ENCODE measurements at places on chromosomes 2 and 18.

DNA sequence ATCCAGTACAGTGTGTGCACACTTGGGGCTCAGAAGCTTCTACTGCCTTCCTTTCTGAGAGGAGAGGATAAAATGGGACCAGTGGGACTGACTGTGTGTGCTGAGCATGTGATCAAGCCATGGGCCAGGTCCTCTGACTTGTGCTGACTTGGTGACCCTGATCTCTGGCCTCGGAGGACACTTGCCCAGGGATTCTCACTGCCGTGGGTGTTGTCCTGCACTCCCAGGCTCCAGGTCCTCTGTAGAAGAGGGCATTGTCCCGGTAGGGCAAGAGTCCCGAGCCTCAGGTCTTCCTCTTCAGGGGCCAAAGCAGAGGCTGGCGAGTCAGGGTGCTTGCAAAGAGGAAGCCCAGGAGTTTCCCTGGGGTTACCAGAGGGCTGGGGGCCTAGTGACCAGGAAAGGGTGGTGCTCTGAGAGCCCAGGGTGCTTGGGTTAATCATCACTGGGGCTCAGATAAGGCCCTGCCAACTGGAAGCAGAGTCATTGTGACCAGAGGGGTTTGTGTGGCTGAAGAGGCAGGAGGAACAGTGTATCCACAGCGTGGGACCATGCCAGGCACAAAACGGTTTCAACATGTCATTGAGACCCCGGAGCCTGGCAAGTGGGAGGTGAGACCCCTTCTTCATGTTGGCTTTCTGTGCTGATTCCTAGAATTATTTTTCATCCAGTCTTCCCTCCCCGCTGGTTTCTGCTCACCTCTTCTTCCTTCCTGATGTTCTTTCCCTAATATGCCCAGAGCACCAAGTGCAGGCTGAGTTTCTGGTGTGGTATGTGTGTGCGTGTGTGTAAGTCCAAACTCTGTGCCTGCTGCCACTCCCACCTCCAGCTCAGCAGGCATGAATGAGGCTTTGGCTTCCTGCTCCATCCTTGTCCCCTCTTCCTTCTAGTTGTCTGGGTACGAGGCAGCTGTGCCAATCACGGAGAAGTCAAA lies at the start of gene GCKR:
Gene GCKR (plus strand): TSS at position 483 of the 931 bp plus-strand sequence. CDS start 66 bp downstream, at position 549.
- DNase-seq, result no peak

GRCh38 chr2:36235882-36236281 lies 119.7 kb upstream of the CRIM1 start:
- no peak for DNase-seq

DNA sequence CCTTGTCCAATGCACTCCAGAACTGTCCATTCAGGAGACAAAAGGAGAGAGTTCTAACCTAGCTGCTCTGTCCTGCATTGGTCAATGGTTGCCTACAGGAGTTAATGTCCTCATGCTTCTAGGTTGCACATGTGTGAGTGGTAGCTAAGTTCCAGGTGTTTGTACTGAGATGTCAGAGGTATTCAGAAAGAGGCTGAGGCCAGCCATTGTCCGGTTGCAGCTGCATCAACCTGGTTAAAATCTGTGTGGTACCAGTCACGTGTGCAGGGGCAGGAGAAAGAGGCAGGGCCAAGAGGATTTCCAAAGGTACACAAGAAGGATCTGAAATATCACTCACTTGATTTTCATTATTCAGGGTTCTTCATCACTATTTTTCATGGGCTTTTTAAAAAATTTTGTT lies 70.8 kb downstream of the DTNA start:
- DNase-seq, result no peak

DNA sequence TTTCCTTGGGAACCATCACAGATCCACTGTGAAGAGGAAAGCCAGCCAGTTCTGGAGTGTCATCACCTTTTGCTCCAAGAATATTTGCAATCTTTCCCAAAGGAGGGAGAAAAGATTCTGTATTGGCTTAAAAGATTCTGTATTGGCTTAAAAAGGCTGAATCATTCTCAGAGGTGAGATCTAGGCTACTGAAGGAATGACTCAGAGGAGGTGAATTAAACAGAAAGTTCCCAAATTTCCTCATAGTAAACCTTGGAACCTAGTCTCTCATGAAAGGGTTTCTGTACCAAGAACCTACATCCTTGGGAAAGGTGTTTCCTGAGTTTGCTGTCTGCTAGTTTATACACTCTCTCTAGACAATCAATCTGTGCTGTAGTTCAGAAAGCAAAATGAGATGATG lies 34.1 kb upstream of the GRB14 start:
- DNase-seq, result no peak

DNA sequence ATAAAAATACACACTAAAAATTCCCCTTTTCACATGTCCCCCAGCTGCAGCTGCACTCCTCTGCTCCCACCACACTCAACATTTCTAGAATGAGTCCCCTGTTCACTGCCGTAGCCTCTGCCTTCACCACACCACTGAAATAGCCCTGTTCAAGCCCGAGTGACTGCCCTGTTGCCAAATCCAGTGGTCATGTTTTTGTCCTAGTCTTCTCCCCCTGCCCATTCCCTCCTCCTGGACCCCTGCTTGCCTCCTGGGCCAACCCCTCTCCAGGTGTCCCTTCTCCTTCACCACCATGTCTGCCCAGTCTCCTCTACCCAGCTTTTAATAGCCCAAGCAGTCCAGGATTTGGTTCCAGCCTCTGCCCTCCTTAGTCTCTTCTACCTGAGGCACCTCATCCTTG lies 97.1 kb upstream of the LGALSL start:
- no peak for DNase-seq

GRCh38 chr2:201116115-201116958 lies at the start of gene CFLAR:
Gene CFLAR, plus strand, starts transcription at chr2:201116164. Its CDS starts 13,702 bp downstream, at chr2:201129866.
- peak; percentile 82 for DNase-seq

- no peak for DNase-seq
Observed at GRCh38 chr2:217834057-217834620, 168.7 kb downstream of the TNS1 start.

DNA sequence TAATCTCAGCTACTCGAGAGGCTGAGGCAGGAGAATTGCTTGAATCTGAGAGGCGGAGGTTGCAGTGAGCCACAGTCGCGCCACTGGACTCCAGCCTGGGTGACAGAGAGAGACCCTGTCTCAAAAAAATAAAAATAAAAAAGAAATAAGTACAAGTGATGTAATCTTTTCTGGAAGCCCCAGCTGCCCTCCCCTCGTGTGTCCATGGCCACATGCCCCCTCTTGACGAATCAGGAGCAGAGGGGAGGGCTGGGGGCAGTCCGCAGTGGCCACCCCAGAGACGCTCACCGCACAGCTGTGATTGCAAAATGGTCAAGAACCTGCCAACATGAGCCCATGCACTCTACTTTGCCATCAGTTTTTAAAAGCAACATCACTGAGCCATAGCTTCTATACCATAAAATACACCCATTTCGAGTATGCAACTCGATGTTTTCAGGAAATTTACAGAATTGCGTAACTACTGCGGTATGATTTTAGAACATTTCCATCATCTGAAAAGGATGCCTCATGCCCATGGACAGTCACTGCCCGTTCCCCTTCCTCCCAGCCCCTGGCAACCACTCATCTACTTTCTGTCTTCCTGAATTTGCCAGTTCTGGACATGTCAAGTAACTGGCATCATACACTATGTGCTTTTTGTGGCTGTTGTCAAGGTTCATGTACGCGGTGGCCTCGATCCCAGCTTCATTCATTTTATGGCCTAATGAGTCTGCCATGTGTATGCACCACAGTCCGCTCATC lies 88.1 kb downstream of the NDUFA10 start:
- no peak for DNase-seq

- no peak for DNase-seq
Observed at GRCh38 chr18:49142216-49142615, 191.5 kb upstream of the SMAD7 start.

- no peak for DNase-seq
Observed at GRCh38 chr2:36663851-36664695, 32.4 kb upstream of the VIT start.

- no peak for DNase-seq
Observed at GRCh38 chr2:75622929-75623328, 23.7 kb upstream of the MRPL19 start.

GRCh38 chr2:69077252-69077950 lies 64.4 kb downstream of the ANTXR1 start:
- peak; percentile 12 for DNase-seq

GRCh38 chr2:75328156-75328555 lies 128.8 kb upstream of the TACR1 start:
- no peak for DNase-seq

Measured in thyroid gland (tissue), 4 donors.